ENCODE measurements at places on chromosomes 13 and 19.

DNA sequence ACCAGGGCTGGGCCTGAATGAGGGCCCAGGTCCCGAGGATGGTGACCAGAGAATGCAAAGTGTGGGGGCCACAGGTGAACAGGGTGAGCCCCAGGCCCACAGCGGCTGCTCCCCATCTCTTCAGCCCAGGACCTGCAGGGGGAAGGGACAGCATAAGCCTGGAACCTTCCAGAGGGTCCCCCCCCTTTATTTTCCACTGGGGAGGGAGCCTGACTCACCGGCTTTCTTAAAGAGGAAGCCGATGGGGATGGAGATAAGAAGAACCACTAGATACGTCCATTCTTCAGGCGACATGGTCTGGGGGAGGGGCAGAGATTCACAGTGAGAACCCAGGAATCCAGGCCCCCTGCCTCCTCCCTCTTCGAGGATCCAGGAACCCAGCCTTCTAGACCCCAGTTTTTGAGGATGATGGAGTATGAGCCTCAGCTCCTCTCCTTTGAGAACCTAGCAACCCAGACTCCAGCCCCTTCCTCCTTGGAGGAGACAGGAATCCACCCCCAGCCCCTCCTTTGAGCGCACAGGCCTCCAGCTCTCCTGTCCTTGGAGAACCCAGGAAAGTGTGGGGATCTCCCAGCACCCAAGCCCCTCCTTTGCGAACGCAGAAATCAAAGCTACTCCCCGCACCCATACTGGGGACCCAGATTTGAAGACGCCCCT, 1.0 kb downstream of the MBOAT7 start:
- DNase-seq: no peak

DNA sequence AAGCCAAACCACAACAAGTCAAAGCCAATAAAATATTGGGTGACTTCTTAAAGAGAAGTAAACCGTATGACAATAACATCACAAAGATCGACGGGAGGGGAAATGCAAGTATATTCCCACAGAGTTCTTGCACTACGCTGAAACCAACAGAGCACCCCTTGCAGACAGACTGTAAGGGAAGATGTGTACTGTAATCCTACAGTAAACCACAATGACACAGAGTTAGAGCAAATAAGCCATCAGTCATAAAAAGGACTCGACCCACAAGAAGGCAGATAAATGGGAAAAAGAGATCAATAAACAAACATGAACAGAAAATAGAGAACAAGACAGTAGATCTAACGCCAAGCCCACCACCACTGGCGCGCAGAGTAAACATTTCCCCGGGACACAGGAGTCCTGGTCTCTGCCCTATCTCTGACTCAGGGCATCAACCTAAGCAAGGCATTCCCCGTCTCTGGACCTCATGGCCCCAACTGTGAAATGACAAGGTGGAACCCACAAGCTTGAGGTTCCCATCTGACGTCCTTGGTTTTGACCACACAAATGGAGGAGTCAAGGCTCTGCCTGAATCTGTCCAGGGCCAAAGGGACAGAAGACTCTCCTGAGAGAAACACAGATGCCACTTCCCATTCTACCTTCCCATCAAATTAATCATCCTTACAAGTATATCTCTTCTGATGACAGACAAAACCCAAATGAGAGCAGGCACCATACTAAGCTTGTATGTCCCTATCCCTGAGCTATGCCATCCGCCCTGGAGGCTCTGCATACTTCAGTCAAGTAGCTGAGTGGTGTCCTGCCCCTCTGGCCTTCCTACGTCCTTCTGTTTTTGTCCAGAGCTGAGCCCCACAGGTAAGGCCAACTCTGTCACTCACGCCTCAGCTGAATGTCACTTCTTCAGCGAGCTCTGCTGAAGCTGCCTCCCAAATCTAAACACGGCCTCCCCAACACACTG, 15.0 kb downstream of the SAFB2 start:
- no peak for DNase-seq

- no peak for DNase-seq
Measured at GRCh38 chr13:24168979-24169378, 8.5 kb downstream of the SPATA13 start.

GRCh38 chr13:23632048-23632582, 61.9 kb downstream of the TNFRSF19 start:
- no peak for DNase-seq

GRCh38 chr13:29884671-29885430, 34.4 kb upstream of the UBL3 start:
- DNase-seq: no peak

- no peak for DNase-seq
Measured at GRCh38 chr19:34193876-34194275, 21.6 kb downstream of the LSM14A start.

DNA sequence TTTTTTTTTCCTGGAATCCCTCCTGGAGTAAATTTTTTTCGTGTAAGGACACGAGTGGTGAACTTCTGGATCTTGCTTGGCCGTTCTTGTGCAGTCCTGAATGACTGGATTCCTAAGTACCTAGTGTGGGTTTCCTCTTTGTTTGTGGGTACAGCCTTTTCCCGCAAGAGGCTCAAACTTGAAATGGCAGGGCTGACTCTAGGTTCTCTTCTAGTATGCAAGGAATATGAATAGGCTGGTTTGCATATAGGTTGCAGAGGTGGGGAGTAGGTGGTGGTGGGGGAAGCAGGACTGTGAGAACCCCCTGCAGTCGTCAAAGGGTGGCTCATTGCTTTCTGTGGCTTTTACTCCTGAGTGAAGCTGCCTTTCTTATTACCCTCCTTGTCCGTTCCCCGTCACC, 13.6 kb downstream of the UBAC2 start:
- no peak for DNase-seq

GRCh38 chr13:35706721-35707120, 230.2 kb upstream of the MAB21L1 start:
- DNase-seq: no peak

DNA sequence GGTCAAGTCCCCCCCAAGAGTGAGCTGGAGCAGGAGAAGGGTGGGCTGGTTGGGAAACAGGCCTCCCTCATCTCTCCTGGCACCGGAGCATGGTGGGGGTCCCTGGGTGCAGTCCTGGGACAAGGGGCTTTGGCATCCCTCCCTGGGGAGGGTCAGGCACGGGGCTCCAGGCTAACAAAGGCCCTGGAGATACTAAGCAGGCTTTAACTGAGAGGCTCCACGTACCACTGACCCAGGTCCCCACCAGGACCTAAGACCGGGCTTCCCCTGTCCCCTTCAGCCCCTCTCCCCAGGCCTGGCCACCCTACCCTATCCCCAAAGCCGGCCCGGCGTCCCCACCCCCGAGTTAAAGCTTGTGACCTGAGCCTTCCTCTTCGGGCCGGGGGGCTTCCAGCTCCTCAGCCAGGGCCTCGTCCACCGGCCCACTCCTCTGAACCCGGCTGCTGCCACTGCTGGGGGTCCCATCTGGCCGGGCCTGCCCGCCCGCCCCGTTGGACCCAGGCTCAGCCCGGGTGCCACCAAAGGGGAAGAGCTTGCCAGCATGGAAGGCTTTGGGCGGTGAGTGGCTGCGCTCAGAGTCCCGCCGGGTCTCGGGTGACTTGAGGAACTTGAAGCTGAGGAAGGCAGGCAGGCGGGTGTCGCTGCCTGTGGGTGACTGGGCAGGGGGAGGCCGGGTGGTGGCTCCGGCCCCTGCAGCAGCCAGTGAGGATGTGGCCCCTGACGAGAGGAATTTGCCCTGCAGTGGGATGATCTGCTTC, 10.1 kb downstream of the ANO8 start:
- no peak for DNase-seq

DNA sequence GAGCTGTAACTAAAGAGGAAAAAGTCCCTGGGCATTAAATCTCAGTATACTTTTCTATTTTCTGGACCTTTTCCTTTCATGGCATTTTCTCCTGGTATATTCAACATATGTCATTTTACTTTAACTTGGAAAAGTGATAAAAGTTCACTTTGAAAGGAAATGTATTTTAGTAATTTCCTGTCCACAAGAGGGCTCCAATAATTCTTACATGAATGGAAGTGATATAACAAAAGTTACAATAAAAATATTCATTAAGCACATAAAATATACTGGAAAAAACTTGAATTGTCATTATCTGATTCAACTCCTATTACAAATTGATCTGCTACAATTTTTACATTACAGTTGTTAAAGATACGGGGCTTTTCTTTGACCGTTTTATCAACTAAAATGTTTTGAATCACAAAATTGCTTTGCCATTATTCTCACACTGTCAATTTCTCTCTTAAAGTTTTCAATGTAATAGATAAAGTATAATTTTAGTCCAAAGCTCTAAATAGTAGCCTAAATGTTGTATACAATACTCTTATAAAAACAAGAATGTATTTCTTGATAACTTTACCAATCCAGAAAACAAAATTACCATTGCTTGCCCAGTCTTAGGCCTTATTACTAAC, 4.9 kb downstream of the UBL3 start:
- no peak for DNase-seq

DNA sequence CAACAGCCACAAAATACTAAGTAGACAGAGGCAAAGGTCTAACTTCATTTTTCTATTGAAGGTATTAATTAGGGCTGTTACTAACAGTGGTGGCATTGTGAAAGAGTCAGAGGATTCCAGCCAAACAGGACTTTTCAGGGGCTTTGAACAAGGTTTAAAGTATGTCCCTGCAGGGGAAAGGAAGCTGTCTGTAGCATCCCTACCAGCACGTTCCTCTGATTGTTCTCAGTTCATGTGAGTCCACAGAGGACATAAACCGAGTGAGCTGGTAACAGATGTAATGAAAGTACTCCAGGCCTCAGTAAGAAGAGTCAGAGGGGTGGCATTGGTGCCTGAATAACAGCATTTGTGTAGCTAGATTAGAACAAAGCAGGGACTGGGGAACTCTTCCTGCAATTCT, 15.3 kb upstream of the SPATA13 start:
- no peak for DNase-seq

DNA sequence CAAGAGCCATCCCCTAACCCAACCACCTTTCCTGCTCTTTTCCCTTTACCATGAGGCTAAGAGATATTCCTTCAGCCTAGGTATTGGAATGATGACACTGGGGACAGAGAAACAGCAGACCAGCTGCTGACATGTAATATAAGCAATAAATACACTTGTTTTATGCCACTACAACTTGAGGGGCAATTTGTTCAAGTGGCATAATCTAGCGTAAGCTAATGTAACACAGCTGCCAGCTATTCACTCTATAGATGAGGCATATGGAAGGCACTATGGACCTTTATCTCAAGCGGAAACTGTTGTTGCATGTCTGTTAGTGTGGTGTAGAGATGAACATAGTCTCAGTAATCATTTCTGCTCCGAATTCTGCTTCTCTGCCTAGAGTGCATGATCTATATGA, 111.1 kb downstream of the STARD13 start:
- DNase-seq: no peak

GRCh38 chr19:35639321-35639639, 2.3 kb upstream of the ETV2 start:
- no peak for DNase-seq

GRCh38 chr13:49436890-49437289, 7.0 kb downstream of the CAB39L start:
- no peak for DNase-seq

DNA sequence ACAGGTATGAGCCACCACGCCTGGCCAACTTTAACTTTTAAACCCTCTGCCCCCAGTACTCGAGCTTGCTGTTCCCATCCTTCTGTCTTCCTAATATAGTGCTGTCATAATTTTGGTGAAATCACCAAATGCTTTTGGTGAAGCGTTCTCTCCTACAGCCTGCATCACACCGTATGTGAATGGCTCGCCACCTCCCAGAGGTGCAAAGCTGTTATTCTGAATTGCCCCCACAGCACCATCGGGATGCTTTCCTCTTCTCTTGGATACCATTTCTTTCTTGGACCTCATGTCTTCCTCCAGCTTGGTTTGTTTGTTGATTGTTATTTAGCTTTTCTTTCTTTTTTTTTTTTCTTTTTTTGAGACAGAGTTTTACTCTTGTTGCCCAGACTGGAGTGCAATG, 53.0 kb upstream of the XPO4 start:
- no peak for DNase-seq

DNA sequence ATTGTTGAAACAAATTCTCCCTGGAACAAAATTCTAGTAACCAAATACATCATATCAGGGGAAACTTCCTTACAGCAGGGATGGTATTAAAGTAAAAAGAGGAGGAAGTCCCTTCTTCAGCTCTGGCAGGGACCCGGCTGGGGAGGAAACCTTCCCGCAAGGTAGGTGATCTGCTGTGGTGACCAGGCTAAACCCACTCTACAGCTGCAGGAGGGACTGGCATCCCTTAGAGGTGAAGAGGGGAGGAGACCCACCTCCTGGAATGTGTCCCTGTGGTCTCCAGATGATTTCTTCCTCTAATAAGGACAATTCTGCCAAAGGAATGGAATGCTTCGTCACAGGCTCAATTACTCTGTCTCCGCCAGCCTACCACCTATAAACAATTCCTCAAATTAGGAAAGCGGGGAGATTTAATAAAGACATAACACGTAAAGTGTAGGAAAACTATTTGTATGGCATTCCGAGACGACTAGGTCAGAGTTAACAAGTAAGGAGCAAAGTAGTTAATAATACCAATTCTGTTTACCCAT, 637 bp upstream of the PDS5B start:
- DNase-seq: peak; percentile 45

GRCh38 chr19:42153672-42154433, 21.6 kb upstream of the POU2F2 start:
- no peak for DNase-seq
